Occipital lobe (tissue), 3 donors: ENCODE measurements at places on chromosomes 1 and 21.

GRCh38 chr1:172545396-172546004 is 12.6 kb downstream of the SUCO start:
- no peak for DNase-seq

- no peak for DNase-seq
Observed at GRCh38 chr21:32393677-32394001, 827 bp upstream of the URB1 start.

DNA sequence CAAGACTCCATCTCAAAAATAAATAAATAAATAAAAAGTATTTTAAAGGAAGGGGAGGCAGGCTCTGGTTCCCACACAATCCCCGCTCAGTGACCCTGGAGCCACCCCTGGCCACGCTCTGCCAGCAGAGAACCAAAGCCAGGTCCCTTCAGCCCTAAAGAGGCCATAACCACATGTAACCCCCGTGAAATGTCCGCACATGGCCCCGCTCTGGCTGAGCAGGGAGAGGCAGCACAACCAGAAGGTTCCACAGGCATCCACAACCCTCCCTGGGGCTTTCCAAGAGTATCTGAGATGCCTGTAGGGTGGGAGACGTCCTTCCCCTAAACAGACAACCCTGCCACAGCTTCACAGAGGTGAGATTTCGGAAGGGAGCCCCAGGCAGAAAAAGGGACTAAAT is 1.4 kb upstream of the ARF1 start:
- no peak for DNase-seq

DNA sequence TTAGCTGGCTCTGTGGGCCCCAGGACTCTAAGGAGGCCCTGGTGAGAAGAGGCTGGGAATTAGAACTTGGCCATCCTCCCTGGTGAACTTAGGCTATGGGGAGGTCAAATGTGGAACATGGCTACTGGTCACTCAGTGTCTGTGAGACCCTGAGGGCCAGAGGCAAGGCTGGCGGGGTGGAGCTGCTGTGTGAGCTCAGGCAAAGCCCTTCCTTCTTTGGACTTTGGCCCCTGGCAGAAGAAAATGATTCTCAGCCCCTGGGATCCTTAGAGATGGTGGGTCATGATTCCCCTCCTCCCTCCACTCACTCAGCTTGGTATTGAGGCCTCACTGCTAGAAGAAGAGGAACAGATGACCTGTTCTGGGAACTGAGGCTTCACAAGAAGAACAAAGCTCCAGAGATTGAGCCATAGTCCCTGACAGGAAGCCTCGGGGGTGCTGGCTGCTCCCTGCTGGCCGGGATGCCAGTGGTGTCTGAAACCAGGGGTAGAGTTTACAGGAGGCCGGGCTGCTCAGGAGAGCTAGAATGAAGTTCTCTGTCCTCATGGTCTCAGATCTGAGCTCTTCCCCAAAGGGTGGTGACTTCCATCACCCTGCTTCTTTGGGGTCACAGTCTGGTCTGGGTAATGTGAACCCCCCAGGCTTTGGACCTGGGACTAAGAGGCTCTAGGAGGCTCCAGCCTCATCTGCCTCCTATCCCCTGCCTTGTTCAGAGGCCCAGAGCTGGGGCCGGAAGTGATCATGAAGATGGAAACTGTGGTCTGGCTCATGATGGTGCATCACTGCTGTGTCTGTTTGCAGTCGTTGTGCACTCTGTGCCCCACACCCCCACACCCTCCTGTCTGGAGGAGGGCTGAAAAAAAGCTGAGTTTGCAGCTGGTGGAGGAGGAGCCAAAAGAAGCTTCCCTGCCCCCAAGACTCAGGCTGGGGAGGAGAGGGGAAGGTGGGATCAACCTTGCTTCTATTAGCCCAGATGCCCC is 905 bp downstream of the BTBD19 start:
- DNase-seq = no peak

GRCh38 chr1:6603915-6604558 is 1.4 kb upstream of the KLHL21 start:
- peak; percentile 30 for DNase-seq

GRCh38 chr1:113226148-113226547 is 153.2 kb downstream of the LRIG2 start:
- peak; percentile 21 for DNase-seq

GRCh38 chr21:35179990-35180540 is 131.0 kb upstream of the RUNX1 start:
- DNase-seq = no peak

GRCh38 chr1:207205614-207206061 is 101.6 kb downstream of the C4BPA start:
- DNase-seq = no peak

DNA sequence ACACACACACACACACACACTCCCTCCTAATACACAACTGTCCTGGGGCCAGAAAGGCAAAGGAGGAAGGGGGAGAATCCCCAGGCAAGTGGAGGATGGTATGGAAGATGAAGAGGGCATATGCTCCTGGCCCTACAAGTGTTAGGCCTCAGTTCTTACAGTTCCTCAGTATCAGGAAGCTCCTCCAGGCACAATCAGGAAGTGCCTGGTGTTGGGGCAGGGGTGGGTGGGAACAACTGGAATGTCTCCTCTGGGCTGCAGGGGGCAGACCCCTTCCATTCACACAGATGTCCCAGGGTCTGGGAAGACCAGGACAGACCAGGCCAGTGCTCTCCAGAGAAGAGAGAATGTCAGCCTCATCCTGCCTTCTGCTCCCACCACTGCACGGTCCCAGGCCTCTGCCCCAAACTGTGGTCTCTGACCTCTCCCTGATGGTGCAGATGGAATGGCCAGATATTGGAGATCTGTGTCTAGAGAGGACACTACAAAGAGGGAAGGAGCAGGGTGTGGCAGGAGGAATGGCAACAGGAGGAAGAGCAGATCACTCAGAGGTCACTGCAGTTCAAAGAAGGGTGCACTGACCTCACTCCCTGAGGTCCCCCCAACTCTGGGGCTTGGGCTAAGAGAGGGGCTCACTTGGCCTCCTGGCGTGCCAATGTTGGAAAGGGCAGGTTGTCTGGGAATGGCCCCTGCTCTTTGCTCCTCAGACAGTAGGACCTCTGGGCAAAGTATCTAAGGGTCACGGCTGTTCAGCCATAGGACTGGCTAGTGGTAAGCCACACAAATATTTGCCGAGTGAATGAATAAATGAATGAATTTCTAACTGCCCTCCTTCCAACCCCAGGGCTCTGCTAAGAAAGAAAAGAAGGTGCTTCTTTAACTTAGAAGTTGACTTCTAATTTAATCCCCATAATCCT is 2.5 kb upstream of the DENND2D start:
- DNase-seq = no peak

- no peak for DNase-seq
Observed at GRCh38 chr1:48190881-48191280, 31.6 kb upstream of the SLC5A9 start.

DNA sequence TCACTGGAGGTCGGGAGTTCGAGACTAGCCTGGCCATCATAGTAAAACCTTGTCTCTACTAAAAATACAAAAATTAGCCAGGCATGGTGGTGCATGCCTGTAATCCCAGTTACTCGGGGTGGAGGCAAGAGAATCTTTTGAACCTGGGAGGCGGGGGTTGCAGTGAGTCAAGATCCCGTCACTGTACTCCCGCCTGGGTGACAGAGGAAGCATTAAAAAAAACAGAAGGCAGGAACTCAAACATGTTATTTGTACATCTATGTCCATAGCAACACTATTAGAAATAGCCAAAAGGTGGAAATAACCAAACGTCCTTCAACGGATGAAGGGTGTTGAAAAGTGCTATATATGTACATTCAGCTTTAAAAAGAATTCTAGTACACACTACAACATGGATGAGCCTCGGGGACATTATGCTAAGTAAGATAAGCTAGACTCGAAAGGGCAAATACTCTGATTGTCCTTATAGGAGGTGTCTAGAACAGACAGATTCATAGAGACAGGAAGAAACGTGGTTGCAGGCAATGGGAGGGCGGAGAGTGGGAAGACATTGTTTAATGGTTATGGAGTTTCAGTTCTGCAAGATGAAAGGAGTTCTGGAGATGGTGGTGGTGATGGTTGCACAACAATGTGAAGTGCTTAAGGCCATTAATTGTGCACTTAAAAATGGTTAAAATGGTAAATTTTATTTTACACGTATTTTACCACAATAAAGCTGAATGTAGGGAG is 19.2 kb downstream of the NLRP3 start:
- no peak for DNase-seq

GRCh38 chr1:221756830-221757551 is 15.1 kb upstream of the DUSP10 start:
- no peak for DNase-seq

GRCh38 chr1:97006044-97006661 is 284.6 kb downstream of the PTBP2 start:
- peak; percentile 29 for DNase-seq

DNA sequence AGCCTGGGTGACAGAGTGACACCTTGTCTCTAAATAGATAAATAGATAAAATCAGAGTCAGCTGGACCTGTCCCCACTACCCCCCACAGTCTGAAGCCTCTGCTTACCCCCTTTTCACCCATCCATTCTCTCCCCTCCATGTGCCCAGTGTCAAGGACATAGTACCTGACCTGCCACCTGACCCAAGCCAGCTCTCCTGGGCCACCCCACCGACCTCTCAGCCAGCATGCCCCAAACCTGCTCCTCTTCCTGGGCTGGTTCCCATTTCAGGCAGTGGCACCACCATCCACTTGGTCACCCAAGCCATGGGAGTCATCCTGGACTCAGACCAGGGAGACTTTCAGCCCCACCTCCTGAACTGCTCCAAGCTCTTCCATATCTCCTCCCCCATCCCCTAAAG is 28.2 kb downstream of the CITED4 start:
- no peak for DNase-seq

DNA sequence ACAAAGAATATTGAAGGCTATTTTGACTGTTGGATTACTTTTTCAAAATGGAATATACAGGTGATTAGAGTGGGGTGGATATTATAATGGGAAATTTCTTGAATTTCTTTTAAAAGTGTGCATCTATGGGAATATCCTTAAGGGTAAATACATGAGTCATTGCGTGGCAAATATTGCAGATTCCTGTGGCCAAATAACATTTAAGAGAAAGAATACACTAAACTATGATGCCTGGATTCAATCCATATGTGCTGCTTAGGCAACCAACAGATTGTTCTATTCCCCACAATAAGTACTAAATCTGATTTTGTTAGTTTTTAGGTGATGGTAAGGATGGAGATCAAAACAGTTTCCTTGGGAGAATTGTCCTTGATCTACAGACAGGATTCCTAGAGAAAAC is 119.5 kb downstream of the HMCN1 start:
- no peak for DNase-seq

DNA sequence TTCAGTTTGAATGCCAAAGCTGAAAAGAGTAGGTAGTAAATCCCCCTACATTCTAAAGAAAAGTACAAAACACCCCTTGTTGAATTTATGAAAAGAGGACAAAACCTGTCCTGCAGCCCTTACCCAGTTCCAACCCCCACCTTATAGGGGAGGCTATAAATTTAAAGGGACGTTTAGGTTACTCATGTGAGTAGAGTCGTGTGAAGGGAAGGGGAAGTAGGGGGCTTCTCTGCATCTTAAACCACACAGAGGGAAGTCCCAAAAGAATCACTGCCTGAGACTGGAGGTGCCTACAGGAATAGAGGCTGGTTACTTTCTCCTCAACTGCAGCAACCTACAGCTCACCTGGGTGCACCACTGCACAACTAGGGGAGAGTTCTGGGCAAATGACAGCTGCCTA is 36.7 kb upstream of the KIRREL1 start:
- DNase-seq = no peak

DNA sequence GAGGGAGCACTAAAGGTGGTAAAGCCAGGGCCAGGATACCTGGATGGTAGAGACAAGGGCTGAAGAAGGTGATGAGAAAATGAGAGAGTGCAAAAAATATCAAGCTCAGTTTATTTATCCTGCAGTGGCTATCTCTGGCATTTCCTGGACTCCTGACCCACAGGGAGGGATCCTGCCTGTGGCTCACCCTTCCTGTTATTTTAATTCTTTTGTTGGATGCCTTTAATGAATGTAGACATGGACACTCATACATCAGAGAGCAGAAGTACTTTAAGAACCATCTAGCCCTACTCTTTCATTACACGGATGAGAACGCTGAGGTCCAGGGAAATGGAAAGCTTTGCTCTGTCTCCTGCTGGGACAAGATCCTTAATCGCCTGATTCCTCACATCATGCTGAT is 20.6 kb downstream of the JUN start:
- no peak for DNase-seq

DNA sequence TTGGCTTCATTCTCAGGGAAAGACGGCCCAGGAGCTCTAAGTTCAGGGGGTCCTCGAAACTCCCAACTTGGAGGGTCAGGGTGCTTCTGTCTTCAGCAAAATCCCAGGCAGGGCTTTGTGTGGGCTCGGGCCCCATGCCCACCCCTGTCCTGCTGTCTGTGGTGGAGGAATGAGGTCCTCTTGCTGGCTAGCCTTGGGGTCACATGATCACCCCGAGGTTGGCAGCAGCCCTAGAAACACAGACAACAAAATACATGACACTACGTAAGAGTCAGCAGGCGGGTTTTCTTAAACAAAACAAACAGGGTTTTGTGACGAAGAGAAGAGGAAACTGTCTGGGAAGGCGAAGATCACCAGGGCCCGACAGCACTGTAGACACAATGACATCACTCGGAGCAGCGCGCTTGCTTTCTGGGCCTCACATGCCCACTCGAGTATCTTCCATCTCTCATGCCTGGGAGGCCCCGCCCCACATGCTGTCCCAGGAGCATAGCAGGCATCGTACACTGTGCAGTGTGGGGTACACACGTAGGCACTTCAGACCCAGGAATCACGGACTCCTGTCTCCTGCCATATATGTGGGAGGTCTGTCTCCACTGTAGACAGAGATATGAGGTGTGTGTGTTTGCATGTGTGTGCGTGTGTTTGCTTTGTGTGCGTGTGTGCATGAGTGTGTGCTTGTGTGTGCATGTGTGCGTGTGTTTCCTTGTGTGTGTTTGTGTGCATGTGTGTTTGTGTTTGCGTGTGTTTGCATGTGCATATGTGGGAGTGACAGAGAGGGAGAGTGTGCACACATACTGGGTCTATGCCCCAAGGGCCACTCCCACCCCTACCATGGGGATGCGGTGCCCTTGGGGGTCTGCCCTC is 94.7 kb downstream of the SIK1 start:
- peak; percentile 45 for DNase-seq

GRCh38 chr1:101920577-101920976 is 76.1 kb downstream of the OLFM3 start:
- no peak for DNase-seq

GRCh38 chr1:101079341-101079740 is 53.8 kb upstream of the DPH5 start:
- no peak for DNase-seq

GRCh38 chr1:72567521-72567920 is 285.2 kb upstream of the NEGR1 start:
- no peak for DNase-seq

- DNase-seq = peak; percentile 97
Observed at GRCh38 chr1:3900150-3900968, at the start of gene C1orf174. Gene C1orf174 (minus strand): TSS chr1:3900272. CDS start chr1:3900186, 86 bp downstream.
